ENCODE measurements at places on chromosomes 5 and 9.

DNA sequence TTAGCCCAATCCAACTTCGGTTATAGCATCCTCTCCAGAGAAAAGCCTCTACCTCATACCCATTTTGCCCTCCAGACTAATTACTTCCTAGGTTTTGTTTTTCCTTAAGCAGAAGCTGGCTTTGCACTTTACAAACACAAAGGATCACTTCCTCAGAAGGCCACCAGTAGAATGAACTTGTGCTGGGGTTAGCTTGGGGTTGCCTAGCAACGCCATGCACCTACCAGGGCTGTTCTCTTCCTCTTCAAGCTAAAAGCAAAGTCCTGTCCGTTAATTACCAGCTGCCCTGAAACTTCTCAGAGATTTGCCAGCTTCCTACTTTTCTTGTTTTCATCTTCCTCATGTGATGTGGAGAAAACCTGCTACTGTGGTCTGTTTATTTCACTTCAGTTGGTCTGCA lies 132.0 kb upstream of the WWC1 start:
- no peak for DNase-seq

GRCh38 chr9:101739311-101739710 lies 864 bp upstream of the GRIN3A start:
- DNase-seq = no peak

DNA sequence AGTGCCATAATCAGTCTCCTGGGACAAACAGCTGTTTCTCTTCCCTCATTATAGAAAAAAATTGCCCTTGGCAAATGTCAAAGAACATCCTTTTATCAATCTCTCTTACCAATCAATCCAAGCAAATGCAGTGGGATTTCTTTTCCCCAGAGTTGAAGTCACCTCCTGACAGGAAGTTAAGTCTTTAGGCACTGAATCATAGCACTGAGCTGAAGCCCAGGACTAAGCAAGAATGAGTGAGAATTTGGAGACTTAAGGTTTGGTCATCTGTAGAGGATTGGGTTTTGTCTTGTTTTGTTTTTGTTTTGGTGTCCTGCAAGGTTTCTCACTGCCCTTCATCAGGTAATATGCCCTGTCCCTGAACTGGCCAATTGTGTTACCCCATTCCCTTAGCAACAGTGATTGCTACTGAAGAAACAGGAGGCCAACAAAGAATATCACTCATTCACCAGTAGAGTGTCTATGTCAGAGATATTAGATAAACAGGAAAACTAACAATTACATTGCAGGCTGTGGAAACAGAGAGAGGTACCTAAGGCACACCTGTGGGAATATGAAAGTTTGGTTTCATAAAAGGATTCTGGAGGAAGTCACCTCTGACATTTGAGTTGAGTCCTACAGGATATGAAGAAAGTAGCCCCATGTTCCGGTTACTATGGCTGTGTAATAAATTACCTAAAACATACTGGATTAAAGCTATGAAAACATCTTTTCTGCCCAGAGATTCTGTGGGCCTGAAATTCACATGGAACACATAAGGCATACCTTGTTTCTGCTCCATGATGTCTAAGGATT lies 4.5 kb upstream of the FXN start:
- no peak for DNase-seq

DNA sequence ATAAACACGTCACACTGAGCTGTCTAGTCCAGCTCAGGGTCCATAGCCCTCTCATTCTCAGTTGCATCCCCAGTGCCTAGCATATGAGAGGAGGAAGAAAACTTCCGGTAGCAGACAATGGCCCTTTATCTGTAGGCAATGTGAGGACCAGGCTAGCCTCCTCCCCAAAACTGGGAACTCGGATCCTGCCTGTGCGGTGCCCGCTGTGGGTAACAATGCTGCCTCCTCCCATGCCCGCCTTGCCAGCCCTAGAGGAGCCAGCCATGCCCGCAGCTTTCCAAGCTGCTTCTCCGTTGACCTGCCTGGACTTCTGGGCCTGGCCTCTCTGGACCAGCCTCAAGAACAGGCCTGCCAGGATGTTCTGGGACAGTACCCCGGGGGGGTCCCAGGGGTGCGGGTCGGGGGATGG lies 74.6 kb upstream of the ORM1 start:
- DNase-seq = no peak

- DNase-seq = no peak
Measured at GRCh38 chr5:173301695-173302545, 26.3 kb downstream of the STC2 start.

GRCh38 chr5:149904293-149904886 lies 40.2 kb downstream of the PDE6A start:
- no peak for DNase-seq

- no peak for DNase-seq
Measured at GRCh38 chr9:124510650-124511425, 3.6 kb upstream of the NR5A1 start.

DNA sequence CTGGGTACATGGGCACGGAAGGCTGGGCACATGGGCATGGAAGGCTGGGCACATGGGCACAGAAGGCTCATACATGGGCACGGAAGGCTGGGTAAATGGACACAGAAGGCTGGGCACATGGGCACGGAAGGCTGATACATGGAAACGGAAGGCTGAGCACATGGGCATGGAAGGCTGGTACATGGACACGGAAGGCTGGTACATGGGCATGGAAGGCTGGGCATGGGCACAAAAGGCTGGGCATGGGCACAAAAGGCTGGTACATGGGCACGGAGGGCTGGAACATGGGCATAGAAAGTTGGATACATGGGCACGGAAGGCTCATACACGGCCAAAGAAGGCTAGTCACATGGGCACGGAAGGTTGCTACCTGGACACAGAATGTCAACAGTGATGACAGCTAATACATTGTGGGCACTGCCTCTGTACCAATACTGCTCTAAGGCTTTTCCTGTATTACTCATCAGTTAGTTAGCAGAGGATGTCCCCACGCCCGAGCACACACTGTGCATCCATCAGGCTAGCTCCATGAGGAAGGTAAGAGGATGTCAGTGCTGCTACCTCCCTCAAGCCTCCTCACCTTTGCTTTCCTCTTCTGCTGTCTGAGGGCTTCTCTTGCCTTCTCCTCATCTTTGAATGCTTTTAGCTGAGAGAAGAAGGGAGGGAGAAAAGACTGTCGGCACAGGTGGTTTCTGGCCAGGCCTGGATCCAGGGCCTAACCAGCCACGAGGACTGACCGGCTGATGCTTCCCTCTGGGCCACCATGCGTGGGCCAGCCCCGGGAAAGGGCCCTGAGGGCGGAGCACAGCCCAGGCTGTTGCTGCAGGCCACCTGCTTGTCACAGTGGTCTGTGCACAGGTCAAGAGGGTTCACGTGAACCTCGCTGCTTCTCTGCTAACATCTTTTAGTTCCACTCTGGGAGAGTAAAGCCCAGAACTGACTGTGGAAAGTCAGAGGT lies 14.3 kb downstream of the GPX3 start:
- DNase-seq = no peak

GRCh38 chr5:138492560-138493045 lies 27.3 kb downstream of the EGR1 start:
- DNase-seq = no peak

DNA sequence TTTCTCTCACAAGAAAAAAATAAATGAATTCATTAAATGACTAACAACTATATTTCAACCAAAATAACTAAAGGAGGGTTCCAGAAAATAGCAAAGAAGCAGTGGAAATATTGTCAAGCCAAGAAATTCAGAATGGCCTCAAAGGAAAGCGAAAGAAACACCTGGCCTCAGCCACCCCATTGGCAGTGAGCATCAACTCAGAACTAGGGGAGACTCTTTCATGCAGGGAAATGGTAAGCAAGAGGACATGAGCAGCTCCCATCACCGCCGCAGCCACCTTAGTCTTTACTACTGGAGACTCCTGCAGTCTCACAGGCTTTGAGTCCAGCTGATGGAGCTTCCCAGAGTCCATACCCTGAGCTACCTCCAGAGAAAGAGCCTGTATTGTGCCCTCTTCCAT lies 343.9 kb upstream of the GRAMD2B start:
- no peak for DNase-seq
